ENCODE measurements at places on chromosomes 16 and 17.
A peak's percentile ranks its signal among the peaks of the same experiment; 100 is the strongest.

GRCh38 chr17:17406225-17406624 lies 70.6 kb upstream of the MED9 start:
- DNase-seq = no peak

DNA sequence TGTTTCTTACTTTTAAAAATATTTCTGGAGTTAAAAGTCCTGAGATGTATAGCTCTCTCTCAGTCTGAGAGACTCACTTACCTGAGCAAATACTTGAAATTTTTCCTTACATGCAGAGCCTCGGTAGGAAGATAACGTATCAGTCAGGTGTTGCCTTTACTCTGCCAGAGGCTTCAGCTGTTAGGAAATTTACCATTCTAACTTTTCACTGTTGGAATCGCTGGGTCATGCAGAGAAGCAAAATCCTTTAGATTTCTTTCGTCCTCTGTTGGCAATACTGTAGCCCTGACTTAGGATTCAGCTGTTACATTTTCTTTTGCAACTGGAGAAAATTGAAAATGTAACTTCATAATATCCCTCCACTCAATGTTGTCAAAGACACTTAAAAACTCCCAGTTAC lies 20.0 kb upstream of the KCNJ16 start:
- DNase-seq = no peak

GRCh38 chr17:73318836-73319235 lies 7.0 kb upstream of the CDC42EP4 start:
- no peak for DNase-seq

- DNase-seq = no peak
These were observed 86.8 kb downstream of the CES1 start for GRCh38 chr16:55746081-55746480.

- no peak for DNase-seq
These were observed 8.2 kb upstream of the CACNA1H start for GRCh38 chr16:1144476-1145382.

- no peak for DNase-seq
These were observed 11.7 kb upstream of the PRPSAP1 start for GRCh38 chr17:76365256-76365903.

DNA sequence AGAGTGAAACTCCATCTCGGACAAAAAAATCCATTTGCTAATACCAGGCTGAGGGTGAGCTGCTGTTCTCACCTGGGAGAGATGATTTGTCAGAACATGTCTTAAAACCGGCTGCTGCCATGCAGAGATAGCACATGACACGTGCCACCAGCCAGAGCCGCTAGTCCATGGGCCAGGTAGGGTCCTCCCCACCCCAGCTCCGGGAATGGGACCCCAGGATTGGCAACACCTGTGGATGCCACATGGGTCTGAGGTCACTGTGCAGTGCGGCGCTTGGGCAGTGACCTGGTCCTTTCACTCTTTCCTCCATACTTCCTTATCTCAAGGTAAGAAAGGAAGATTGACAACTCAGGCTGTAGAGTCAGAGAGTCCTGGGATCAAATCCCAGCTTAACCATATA lies 393.3 kb upstream of the TNRC6C start:
- DNase-seq = no peak

DNA sequence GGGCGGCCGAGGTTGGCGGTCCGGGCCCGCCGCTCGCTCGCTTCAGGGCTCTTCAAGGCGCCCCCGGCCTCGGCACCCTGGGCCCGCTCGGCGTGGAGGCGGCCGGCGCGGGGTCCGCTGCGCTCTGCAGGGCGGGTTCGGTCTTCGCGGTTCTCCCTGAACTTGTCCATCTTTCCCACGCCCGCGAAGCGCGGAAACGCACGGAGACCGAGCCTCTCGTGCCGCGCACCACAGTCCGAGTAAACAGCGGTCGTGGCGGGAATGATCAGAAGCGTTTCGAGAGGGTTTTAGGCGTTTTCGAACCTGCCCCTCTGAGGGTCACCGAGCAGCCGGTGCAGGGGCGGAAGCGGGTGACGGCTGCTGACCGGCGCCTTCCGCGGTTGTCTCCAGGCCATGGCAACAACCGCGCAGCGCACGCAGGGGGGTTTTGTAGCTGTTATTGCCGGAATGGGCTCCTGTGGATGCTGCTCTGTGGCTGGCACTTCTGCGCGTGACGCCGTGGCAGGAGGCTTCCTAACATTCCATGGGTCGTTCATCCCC lies 414 bp downstream of the NARF start:
- DNase-seq = peak; percentile 39

DNA sequence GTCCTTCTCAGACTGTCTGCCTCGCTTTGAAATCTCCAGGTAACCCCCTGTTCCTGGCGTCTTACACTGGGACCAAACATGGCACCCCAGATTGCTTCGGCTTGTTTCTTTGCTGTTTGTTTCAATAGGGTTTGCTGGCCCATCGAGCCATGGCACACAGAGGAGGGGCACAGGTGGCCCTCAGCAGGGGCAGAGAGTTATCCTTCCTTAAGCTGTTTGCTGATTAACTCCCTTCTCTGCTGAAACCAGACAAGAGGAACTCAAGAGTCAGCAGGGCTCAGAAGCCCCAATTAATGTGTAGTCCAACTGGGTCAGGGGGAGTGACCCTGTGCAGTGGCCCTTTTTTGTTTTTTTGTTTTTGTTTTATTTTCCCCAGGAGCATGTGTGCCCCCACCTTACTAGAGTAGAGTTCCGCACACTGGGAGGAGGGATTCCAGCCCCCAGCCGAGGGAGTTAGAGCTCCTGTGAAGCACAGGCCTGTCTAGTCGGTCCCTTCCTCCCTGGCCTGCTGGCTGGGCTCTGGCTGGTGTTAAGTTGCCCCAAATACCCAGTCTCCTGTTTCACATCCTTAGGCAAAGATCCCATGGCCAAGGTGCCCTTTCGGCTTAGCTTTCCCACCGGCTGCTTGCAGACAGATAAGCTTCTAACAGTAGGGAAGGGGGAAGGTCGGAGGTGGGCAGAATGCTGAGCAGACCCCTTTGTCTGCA lies 39.3 kb downstream of the YPEL2 start:
- no peak for DNase-seq

DNA sequence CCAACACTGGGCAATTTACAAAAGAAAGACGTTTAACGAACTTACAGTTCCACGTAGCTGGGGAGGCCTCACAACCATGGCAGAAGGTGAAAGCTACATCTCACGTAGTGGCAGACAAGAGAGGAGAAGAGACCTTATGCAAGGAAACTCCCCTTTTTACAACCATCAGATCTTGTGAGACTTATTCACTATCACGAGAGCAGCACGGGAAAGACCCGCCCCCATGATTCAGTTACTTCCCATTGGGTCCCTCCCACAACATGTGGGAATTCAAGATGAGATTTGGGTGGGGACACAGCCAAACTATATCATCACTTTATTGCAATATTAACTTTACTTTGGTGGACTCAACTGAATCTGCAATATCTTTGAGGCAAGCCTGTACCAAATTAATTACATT lies 11.9 kb upstream of the ENGASE start:
- no peak for DNase-seq

- no peak for DNase-seq
These were observed 14.6 kb downstream of the CALB2 start for GRCh38 chr16:71373073-71373472.

- peak; percentile 53 for DNase-seq
These were observed 17.3 kb upstream of the EEF2K start for GRCh38 chr16:22188595-22189442.

- DNase-seq = peak; percentile 39
These were observed 13.0 kb downstream of the CDH13 start for GRCh38 chr16:82639666-82640336.

DNA sequence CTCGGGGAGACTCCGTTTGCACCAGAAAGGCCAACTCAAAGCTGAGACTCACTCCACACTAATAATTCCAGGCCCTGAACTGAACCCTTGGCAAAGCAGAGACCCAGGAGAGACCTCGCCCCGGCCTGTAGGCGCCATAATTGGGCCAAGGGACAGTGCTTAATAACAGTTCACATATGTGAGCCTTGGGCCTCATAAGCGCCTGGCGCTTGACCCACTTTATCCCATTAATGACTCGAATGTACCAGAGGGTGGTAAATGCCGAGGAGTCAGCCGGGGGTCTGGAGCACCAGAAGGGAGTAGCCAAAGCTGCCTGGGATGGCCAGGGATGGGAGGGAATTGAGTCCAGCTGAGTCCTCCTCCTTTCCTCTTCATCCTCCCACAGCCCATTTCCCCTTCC lies 24.6 kb downstream of the SLC6A4 start:
- no peak for DNase-seq

GRCh38 chr17:14211801-14212200 lies 24.9 kb downstream of the CDRT15 start:
- no peak for DNase-seq

- no peak for DNase-seq
These were observed 34.6 kb upstream of the LYRM9 start for GRCh38 chr17:27927781-27928180.

DNA sequence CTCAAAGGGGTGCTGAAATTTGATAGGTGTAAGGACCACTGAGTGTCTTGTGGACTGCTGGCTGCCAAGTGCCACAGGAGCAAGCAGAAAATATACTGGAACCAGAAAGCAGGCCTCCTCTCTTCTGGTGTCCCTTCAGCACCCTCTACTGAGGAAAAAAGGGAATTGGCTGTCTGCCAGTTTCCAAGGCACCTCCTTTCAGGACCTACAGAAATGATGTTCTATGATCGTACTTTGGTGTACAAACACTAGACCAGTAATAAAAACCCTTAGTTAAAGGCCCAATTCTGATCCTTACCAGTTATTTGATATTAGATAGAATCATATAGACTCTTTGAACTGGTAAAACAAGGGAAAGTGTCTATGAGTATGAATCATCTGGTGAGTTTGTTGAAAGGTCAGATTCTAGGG lies 35.8 kb upstream of the BCAS3 start:
- DNase-seq = peak; percentile 37

Data from T-helper 2 cell treated with Interferon-gamma antibody and Interleukin-4, amounts not matched to agents 5 μg/mL and 100 μg/mL, for 36 hours (primary cell).